ENCODE measurements at places on chromosomes 13 and 19.

- no peak for DNase-seq
Measured at GRCh38 chr13:24396821-24397220, 87.4 kb downstream of the C1QTNF9 start.

- DNase-seq = no peak
Measured at GRCh38 chr13:51942189-51942588, 69.1 kb downstream of the ATP7B start.

GRCh38 chr13:111161601-111162600 is 46.8 kb downstream of the ARHGEF7 start:
- no peak for DNase-seq

- DNase-seq = peak; percentile 55
Measured at GRCh38 chr19:6540918-6541689, 10.3 kb downstream of the TNFSF9 start.

DNA sequence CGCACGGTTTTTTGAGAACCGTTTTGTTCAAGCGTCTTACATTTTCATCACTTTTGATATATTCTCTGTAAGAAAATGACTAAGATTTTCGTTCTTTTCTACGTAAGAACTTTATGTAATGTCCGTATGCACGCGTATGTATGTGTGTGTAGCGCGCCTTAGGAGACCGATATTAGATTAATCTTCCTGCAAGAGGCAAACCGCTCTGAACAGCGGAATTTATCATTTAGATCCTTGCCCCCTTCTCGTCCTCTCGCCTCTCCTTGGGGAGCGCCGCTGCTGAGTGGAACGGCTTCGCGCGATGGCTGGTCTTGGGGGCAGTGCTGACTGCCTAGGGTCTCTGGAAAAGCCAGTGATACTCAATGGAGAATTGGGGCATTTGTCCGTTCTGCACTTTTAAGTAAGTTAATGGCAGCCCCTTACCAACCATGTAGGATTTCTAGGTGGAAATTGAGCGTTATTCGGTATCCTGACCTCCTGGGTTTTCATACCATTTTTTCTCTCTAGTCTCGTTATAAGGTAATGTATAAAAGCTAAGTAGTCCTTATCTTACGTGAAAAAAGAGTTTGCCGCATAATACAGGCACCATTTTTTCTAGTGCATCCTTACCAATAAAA is 4.7 kb downstream of the MAB21L1 start:
- DNase-seq = peak; percentile 33

DNA sequence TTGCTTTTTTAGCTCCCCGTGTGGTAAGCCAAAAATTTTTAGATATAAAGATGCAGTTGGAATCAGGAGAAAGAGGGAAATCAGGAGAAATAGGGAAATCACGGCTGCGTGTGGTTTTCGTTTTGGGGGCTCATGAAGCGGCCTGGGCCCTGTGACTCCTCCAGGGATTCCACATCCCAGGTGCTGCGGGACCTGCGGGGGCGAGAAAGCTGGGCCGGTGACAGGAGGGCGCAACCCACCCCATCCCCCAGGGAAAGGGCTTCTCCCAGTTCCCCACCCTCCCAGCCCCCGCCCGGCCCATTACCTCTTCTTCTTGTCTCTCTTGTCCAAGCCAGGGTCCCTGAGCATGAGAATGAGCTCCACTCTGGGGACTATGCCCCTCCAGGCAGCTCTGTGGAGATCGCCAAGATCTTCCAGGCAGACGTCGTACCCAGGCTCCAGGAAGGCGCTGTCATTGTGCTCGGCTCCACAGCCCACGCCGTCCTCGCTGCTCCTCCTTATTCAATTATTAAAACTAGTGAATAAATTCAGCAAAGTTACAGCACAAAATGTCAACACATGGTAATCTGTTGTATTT is 111.0 kb downstream of the MRPL57 start:
- DNase-seq = no peak

GRCh38 chr13:85383291-85383690 is 415.9 kb downstream of the SLITRK6 start:
- DNase-seq = no peak

GRCh38 chr13:51327961-51328360 is 11.5 kb upstream of the SERPINE3 start:
- DNase-seq = no peak

- no peak for DNase-seq
Measured at GRCh38 chr13:28286263-28286662, 147.9 kb downstream of the PAN3 start.

DNA sequence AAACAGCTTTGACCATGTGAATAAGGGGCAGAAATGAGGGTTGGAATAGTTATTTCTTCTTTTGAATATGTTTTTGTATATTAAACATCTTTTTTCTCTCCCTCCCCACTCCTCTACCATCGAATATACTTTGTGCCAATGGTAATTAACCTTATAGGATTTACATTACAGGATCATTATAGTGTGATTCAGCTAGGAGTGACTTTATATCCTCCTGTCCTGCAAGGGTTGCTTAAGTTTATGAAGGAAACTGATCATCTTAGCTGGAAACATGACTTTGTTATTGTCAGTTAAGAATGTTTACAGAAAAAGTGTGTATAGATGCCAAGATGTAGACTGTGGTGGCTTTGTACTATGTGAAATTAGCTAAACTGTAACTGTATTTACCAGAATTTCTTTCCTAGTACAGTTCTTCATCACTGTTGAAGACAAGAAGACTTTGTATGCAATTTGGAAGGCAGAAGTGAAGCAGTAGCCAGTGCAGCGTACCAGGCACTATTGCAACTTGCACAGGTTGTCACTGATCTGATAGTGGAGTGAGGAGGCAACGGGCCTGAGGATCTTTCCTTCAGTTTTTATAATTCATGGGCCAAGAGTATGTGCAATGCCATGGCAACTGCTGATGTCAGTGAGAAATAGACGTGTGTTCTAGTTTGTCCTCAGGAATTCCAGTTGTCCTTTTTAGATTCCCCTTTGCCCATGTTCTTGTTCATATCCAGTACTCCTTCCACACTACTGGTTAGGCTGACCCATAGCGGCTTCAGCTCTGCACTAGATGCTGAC is 8.2 kb upstream of the PAN3 start:
- DNase-seq = no peak

DNA sequence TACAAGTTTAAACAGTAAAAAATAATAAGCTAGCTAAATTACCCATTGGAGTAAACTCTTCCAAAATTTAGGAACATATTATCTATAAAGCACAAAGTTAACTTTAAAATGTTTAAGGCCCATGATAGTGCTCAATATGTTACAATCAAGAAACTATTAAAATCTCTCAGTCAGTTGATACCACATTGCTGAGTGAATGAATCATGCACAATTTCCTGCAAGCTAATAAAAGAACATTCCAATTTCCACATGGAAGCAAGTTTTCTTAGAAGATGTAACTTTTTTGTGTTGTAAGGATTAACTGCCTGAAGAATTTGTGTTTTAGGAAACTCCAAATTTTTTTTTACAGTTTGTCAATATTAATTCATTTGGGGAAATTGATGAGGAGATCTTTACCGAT is 666.6 kb downstream of the SLITRK1 start:
- no peak for DNase-seq

- DNase-seq = no peak
Measured at GRCh38 chr13:95138876-95139585, 162.2 kb downstream of the ABCC4 start.

- DNase-seq = no peak
Measured at GRCh38 chr19:51726049-51726448, 2.3 kb upstream of the HAS1 start.

GRCh38 chr19:507286-508203 is at the start of gene TPGS1:
Gene TPGS1, plus strand, starts transcription at chr19:507497. Its CDS starts 10 bp downstream, at chr19:507507.
- DNase-seq = no peak

- no peak for DNase-seq
Measured at GRCh38 chr13:98103531-98103930, 39.4 kb upstream of the FARP1 start.

- peak; percentile 79 for DNase-seq
Measured at GRCh38 chr19:12774588-12775555, at the start of gene HOOK2. Gene HOOK2, minus strand, starts transcription at chr19:12775552. Its CDS starts 103 bp downstream, at chr19:12775449.

- DNase-seq = no peak
Measured at GRCh38 chr19:2811735-2812413, 7.8 kb upstream of the ZNF554 start.

DNA sequence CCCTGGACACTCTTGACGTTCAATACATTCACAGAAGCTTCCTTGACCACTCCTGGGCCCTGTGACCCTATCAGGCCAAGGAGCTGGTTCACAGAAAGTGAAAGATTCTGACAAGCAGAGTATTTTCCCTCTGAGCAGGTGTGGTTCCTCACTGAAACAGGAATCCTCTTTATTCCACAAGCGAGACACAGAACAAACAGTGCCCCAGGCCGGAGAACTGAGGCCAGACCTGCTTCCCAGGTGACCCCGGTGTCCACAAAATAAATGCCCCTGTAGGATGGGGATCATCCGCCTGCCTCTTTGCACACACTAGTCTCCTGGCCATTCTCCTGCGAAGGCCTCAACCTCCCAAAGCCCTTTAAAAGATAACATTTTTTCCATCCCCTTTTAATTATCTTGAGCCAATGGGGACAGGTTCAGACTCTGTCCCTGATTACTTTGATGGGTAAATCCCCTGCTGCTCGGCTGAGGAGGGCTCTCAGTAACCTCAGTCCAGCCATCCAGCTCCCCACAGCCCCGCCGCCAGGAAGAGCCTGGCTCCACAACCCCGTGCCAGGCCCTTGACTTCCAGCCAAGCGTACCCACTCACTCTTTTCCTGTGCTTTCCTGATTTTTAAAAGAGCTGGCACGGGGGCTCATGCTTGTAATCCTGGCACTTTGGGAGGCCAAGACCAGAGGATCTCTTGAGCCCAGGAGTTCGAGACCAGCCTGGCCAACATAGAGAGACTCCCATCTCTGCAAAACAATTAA is 129.1 kb downstream of the FOXO1 start:
- no peak for DNase-seq

GRCh38 chr13:27293076-27293691 is 22.6 kb downstream of the RASL11A start:
- DNase-seq = no peak

DNA sequence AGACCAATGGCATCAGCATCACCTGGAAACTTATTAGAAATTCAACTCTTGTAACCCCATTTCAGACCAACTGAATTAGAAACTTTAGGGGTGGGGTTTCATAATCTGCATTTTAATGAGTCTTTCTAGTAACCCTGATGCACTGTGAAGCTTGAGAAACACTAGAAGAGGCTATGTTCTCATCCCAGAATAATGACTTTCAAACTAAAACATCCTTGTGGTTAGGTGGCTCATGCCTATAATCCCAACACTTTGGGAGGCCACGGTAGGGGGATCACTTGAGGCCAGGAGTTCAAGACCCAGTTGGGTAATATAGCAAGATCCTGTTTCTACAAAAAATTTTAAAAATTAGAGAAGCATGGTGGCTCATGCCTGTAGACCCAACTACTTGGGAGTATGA is 402.4 kb downstream of the DLEU7 start:
- DNase-seq = no peak

GRCh38 chr19:11453468-11454341 is 18.3 kb downstream of the PRKCSH start:
- no peak for DNase-seq

- DNase-seq = no peak
Measured at GRCh38 chr13:78185700-78186099, 267.1 kb upstream of the EDNRB start.

- no peak for DNase-seq
Measured at GRCh38 chr19:8308891-8309291, 733 bp upstream of the CD320 start.

DNA sequence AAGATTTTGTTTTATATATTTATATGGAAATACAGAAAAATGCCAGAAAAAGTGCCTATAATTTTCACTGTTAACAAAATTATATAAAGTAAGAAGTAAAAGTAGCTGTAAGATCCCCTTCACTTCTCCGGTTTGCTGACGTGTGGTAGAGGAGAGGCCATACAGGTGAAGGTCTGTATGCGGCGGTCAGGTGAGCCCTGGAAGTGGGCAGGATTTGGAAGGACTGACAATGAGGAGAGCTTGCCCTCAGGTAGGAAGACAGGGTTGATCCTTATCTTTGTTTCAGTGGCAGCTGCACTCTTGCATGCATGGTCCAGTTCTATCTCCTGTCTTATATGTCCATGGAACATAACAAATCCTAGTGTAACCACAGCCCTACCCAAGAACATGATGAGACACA is 16.9 kb upstream of the TFDP1 start:
- DNase-seq = no peak

DNA sequence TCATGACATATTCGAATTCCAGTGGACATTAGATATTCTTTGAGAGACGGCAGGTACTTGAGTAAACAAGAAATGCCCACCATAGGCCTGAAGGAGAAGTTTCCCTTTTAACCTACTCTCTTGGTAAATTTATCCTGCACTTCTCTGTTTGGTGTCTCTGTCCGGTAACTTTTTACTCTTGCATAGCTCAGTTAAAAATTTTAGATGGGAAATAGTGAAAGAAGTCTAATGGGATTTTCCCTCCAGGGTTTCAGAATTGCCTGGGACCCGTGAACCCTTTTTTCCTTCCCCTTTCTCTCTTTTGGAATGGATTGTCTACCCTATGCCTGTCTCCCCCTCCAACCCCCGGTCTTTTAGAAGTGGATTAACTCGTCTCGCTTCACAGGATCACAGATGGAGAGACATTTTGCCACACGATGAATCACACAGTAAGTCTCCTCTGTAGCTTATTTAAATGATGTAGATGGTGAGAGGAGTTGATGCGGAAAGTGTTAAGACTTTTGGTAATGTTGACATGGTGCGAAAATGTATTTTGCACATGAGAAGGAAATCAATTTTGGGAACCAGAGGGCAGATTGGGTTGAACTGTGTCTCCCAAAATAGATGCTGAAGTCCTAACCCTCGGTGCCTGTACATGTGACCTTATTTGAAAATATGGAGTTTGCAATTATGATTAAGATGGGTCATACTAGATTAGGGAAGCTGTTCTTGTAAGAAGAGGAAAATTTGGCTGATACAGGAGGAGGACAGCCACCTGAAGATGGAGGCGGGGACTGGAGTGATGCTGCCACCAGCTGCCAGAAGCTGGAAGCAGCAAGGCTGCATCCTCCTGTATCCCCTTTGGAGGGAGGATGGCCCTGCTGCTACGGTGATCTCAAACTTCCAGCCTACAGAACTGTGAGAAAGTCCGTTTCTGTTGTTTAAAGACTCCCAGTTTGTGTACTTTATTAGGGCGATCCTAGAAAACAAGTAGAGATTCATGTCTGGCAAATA is 711 bp upstream of the MIPEP start:
- no peak for DNase-seq

DNA sequence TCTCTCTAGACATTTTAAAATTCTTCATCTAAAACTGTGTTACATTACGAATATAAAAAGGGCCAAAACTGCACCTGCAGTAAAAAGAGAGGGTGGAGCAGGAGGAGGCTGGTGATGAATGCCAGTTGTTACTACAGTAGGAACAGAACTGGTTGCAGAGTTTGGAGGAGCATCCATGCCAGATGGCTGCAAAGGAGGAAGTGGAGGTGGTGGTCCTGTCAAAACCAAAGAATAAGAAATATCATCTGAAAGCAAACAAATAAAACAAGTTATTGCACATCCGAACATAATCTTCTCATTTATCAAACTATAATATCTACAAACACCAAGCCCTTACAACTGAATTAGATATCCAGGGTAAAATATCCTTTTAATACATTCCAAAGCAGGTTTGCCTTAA is 40.1 kb downstream of the RBM26 start:
- no peak for DNase-seq

DNA sequence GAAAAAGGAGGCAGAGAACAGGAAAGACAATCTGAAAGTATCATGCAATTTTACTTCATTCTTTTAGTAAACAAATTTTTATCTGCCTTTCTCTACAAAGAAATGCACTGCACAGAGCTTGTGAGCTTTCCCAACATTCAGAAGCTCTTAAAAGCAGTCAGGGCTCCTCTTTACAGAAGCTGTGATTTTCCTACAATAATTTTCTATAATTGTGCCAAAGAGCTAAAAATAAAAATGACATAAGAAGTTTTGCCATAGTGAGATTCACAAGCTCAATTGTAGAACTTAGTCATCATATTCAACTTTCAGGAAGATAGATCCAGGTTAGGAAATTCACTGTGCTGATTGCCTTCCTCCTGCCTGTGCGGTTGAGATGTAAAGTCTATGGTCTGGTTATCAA is 341.4 kb downstream of the PCDH9 start:
- no peak for DNase-seq
